ENCODE measurements at places on chromosomes 4 and X.

GRCh38 chr4:38612646-38613414 is 51.2 kb upstream of the KLF3 start:
- DNase-seq = no peak

GRCh38 chrX:133953078-133953477 is 32.3 kb downstream of the GPC3 start:
- DNase-seq = no peak

DNA sequence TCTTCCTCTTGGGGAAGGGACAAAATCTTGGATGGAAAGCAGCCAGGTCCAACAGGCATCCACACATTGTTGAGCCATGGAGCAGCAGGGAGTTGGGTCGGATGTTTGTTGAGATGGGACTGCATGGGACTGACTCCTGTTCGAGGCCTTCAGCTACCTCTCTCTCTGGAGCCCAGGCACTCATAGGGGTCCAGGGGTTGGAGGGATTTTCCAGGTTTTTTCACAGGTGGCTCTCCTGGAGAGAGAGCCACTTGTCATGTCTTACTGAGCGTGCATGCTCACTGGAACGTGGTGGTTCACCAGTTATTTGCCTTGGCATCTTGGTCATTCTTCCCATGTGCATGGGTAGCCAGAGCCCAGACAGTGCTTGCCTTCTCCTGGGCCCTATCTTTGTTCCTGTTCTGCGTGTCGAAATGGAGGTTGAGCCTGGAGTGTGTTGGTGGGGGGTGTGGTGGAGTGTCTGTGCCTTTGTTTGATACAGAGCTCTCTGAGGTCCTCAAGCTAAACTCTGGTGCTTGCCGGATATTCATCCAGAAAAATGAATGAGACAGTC is 60.6 kb downstream of the NBDY start:
- no peak for DNase-seq

DNA sequence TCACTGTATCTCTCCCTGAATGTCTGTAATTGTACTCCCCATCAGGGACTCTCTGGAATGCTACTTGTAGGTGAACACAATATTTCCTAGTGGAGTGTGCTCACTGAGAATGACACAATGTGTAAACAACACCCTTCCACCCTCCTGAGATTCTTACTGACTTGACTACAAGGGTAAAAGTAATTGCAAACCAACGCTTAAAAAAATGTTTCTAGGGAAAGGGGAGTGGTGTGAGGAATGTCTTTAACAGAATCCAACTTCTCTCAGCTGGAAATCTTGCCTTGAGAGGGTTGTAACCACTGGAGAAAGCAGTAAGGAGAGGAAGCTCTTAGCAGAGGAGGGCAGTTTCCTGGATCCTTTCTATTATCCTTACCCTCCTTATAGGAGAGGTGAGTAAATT is 5.1 kb upstream of the RAPGEF2 start:
- DNase-seq = no peak

DNA sequence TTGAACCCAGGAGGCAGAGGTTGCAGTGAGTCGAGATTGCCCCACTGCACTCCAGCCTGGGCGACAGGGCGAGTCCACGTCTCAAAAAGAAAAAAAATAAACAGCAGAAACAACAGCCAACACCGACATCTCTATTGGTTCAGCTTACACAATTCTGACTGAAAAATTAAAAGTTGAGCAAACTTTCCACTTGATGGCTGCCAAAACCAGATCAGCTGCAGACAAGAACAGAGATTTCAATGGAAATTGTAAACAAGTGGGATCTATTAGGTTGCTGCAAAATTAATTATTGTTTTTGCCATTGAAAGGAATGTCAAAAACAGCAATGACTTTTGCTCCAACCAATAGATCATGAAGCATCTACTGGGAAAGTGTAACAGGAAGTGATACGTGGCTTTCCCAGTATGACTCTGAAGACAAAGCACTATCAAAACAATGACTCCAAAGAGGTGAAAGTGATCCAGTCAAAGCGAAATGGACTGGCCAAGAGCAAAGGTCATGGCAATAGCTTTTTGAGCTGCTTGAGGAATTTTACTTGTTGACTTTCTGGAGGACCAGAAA is 26.3 kb downstream of the UPF3B start:
- no peak for DNase-seq

DNA sequence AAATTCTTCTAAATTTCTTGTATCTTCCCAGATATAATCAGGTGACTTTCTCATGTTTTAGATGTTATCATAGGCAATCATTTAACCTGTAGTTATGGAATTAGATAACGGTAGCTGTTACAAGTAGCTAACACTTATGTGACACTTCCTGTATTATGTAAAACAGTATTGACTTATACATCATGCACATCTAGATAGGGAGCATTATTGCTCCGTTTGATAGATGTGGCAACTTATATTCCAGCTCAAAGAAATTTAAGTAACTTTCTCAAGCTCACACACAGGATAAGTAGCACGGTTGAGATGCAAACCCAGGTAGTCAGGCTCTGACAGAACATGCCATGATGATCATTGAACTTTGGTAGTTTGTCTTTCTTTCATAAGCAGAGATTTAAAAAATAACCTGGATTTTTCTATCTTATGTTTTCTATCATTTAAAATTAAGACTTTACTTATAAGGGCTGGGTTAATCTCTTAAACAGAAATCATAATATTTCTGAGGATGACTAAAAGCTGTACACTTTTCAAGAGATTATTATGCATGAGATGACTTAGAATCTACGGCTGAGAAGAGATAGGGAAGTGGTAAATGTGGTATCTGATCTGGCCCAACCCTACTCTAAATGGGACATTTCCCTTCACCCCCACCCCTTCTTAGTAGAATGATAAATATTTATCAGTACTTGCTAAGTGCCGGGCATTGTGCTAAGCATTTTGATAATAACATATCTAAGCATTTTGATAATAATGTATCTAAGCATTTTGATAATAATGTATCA is 69.1 kb upstream of the HPGD start:
- no peak for DNase-seq

DNA sequence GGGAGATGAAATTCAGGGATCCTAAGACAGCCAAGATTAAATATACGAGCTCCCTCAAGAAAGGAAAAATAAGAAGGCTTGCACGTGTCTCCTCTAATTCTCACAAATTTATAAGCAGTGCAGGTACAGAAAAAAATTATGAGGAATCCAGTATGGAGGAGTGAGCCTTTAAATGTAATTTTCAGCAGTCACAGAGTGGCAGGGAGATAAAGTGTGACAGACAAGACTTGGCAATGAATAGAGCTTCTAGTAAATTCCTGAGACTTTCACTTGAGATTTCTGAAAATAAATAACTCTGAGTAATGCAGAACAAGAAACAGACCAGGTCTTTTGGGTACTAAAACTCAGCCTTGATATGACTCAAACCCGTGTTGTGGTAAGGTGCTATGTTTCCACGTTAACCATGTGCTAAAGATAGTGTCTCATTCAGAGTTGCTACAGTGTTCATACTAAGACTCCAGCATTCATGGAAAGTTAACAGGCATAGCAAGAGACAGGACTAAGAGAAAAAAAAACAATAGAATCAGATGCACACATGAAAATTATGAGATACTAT is 119.8 kb downstream of the SPOCK3 start:
- no peak for DNase-seq

DNA sequence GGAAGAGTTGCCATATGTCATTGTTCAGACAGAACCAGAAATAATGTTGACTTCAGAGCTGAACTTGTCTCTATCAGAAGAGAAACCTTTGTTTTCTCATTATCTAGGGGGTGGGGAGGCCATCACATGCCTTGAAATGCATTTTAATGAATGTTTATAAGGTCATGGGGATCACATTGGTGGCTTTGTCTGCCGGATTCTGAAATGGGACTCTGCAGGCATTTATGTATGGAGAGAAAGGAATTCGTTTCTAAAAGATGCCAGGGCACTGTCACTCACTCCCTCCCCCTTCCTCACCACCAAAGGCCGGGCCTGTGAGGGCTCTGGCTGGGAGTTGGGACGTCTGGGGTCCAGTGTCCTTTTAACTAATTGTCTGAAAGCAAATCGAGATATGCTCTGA is 102.2 kb downstream of the MAMLD1 start:
- DNase-seq = no peak

DNA sequence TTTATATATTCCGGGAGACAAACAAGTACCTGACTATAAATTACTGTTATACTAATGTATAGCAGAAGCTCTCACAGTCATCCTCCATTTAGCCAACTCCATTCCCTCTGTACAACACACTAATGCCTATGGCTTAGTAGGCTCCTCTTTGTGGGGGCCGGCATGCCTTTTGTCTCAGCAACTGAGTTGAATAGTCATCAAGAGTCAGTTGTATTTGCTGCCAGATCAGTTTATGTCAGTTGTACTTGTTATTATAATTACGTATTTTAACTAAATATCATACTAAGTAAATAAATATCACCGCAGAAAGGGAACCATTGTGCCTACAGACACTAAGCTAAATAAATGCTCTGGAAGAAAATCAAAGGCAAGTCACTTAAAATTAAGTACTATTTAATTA is 9.9 kb downstream of the PRMT9 start:
- no peak for DNase-seq

GRCh38 chr4:25310066-25310802 is 2.3 kb upstream of the ZCCHC4 start:
- no peak for DNase-seq

- no peak for DNase-seq
Measured at GRCh38 chr4:130077275-130077674, 981.3 kb downstream of the C4orf33 start.

DNA sequence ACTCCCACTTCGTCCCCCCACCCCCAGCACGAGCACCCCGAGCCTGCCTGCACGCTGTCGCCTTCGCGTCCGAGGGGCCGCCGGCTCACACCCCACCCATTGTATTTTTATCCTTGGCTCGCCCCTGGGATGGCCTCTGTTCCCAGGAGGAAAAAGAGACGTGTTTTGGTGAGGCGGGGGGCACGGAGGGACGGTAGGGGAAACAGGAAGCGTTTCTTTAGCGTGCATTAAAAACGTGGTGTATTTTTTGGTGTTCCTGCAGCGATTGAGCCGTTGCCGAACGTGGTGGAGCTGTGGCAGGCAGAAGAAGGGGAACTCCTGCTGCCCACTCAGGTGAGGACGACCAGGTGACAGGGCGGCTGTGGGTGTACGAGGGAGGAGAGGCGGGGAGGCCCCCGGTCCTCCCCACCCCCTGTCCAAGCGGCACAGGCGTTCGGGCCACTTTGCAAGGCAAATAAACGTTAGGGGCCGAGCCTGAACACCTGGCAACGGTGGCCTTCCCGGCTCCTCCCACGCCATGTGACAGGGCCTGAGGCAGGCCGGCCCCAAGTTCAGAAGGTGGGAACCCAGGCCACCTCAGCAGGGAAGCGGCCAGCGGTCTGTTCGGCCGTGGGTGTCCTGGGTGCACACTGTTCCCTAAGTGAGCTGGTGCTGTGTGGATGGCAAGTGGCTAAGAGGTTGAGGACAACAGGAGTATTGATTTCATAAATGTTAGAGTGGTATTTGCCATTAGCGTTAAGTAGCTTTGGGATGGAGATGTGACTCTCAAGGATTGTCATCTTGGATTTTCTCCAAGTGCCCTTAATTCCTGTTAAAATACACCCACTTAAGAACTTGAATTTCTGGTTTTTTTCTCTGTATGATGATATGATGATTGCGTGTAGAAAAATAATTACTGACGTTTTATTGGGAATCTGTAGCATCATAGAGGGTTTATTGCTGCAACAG is 1.1 kb downstream of the TMEM131L start:
- peak; percentile 46 for DNase-seq

DNA sequence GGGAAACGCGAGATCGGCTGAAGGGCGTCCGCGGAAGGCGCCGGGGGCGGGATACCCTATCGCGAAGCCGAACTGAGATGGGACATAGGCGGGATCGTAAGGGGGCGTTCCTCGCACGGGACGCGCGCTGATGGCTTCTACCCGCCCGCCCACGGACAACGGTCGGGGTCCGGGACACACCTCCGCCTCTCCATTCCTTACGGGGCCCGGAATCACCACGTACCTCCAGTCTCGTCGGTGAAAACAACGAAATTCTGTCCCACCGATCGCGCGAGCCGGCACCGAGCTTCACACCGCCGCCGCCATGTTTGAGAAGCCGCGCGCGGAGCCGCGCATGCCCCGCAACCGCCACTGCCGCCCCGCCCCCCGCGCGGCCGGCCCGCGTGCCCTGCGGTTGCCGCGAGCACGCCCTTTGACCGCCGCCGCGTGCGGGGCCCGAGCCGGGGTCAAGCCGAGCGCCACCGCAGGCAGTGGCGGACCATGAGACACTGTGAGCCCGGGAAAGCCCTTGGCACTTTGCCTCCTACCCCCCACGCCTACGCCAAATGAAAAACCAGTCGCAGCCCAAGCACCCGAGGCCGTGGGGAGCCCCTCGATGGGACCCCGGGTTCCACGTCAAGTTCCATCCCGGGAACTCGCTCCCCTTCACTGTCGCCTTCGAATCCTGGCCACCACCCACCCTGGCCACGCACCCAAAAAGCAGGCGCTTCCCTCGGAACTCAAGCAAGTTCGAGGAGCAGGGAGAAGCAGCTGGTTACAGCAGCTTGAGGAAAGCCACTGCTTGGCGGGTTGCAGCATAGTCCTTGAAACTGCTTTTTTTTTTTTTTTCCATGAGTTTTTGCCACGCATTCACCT is at the start of gene SCML2:
SCML2 (minus strand) TSS at position 320 of the 855 bp plus-strand sequence. CDS start 20,617 bp downstream, outside the sequence.
- no peak for DNase-seq

- DNase-seq = no peak
Measured at GRCh38 chr4:93072292-93072691, 756.3 kb upstream of the ATOH1 start.

- no peak for DNase-seq
Measured at GRCh38 chr4:154329939-154330338, 161.7 kb downstream of the DCHS2 start.

GRCh38 chr4:65393078-65393477 is 277.2 kb downstream of the EPHA5 start:
- no peak for DNase-seq

GRCh38 chrX:154408659-154409221 is 314 bp downstream of the DNASE1L1 start:
- DNase-seq = no peak

DNA sequence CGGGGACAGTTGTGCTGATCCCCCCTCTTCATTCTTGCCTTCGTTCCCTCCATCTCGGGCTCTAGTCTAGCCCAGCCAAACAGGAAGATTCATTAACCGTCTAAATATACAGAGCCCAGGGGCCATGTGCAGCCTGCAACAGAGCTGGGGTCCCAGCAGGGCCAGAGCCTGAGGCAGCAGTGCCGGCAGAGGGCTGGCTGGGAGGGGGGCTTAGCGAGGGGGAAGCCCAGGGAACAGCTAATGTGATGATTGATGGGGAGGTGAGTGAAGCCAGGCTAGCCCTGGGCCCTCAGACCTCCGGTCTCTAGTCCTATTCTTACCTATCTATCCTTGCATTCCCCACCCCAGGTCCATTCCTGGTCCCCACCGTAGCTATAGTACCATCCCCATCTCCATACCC is 22.3 kb downstream of the EFNB1 start:
- no peak for DNase-seq

- no peak for DNase-seq
Measured at GRCh38 chr4:76533314-76533713, 98.3 kb downstream of the SHROOM3 start.

GRCh38 chrX:2632533-2633504 is 58.3 kb upstream of the CD99 start:
- no peak for DNase-seq

- DNase-seq = no peak
Measured at GRCh38 chrX:50858548-50858947, 44.6 kb upstream of the SHROOM4 start.
